ENCODE measurements at places on chromosomes 2 and 18. TPM values are rescaled to one million over a fixed set of nuclear protein-coding genes. Genes with fewer than 3 reads are reported as not detected.

DNA sequence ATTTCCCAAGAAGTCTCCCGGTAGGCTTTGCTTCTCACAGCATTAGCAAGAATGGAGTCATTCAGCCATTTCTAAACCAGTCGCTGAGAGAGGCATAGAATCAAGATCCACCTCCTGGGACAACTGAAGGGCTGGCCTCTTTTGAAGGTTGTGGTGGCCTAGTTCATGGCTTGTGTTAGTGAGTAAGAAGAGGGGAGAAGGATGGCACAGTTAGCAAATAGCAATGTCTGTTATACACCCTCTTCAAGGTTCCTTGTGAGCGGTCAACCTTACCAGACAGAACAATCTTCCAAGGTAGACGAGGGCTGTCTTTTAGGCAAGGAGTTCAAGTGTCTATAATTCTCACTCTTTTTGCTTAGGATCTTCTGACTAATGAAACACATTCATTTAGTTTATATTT, 35.4 kb upstream of the DNAH7 start:
- no peak for DNase-seq

Gene MYOM1
- total RNA-seq: 611 TPM

- DNase-seq: no peak
Observed at GRCh38 chr2:230874876-230875275, 10.1 kb downstream of the ITM2C start.

Gene UGT1A4
- not detected for total RNA-seq

DNA sequence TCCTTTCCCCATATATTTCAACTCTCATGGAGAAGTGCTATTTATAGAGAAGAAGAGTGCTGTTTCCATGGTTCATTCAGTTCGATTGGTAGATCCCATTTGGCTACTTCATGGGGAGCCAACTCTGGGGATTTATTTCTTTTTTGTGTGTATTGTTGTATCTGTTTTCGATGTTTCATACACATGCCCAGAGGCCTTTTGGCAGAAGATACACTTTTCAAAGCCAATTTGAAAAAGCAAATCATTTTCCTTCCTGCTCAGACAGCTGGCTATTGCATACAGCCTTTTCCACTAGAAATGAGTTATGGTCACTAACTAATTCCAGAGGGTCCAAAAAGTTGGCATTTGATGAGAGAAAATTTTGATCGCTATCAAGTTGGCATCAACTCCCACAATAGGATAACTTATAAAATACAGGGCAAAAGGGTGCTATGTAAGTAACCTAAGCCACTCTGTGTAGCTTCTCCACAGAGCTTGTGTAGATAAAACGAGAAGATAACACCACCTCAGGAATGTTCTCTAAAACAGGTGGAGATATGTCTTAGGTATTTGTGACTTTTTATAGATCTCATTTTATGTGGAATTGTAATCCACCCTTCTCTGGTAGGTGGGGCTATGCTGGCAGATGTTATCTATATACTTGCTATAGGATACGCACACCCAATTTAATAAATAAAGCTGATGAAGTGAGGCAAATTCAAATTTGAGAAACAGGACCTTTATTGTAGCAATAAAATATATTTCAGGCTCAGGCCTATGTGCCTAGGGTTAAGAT, 798.5 kb downstream of the SATB2 start:
- no peak for DNase-seq

GRCh38 chr2:165720511-165720910, 73.5 kb downstream of the GALNT3 start:
- DNase-seq: no peak

DNA sequence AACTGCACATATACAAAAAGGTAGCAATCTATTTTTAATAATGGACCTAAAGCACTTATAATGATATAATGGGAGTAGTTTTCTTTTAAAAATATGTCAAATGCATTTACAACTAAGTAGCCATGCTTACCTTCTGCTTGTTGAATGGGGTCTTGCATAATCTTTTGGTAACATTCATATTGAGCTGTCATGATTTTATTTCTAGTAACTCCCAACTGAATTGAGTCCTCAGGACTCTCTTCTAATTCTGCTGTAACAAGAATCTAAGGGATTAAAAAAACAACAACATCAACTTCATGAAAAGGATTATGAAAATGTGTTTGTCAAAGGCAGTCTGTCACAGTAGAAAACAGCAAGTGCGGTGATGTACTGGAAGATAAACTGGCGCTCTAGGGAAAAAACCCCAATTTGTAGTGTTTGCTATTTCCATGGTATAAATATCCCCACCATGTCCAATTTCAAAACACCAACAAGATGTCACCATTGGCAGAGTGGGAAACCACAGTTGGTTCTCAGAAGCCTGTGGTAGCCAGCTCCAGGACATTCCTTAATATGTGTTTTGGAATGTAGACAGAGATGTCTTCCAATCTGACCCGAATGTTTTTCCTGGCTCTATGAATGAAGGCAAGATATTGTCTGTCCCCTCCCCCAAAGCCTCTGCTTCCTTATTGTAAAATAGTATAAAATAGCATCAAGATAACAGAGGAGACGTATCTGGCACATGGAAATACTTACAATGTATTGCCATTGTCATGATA, 64.8 kb downstream of the CALCRL start:
- DNase-seq: no peak

GRCh38 chr2:211868996-211869533, 669.5 kb downstream of the ERBB4 start:
- no peak for DNase-seq

Gene MYO5B
- total RNA-seq: 0.89 TPM

Gene CD8B
- 0.30 TPM for total RNA-seq

- no peak for DNase-seq
Observed at GRCh38 chr18:56382541-56382940, 255.9 kb downstream of the TXNL1 start.

- no peak for DNase-seq
Observed at GRCh38 chr2:128464456-128464855, 145.8 kb upstream of the HS6ST1 start.

- DNase-seq: no peak
Observed at GRCh38 chr18:32769071-32769585, 3.7 kb downstream of the KLHL14 start.

DNA sequence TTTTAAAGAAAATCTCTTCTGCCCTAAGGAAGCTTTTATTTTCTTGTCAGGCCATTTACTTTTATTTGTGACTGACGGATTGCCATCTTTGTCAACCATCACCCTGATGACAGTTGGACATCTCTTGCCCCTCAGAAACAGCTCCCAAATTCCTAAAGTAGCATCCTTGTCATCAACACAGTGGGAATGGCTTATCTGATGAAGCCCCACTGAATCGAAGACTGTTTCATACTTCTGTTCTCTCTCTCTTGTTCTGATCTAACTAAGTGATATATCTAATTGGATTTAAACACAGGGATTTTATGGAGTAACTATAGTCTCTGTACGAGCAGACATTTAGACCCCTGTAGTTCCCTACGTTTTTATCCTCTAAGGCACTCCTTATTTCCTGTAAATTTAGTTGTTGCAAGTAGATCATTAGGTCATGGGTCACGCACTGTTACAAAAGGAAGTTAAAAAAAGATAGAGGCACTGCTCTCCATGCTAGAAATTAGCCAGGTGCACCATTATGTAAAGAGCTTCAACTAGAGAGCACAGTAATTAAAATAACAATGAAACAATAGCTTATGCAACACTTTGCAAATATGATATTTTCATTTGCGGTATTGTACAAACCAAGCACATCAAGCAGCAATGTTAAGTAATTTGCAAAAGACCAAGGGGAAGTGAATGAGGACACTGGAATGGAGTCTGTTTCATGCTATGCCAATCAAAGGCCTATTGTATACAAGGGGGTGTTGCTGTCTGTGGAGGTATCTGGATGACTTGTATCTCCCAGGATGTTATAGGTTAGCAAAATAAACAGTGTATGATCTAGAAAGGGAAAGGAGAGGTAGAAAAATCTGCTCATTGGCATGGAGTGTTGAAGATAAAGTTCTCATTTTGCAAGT, 284.7 kb downstream of the LRRTM1 start:
- DNase-seq: no peak

GRCh38 chr2:142220901-142221300, 90.1 kb upstream of the LRP1B start:
- no peak for DNase-seq

DNA sequence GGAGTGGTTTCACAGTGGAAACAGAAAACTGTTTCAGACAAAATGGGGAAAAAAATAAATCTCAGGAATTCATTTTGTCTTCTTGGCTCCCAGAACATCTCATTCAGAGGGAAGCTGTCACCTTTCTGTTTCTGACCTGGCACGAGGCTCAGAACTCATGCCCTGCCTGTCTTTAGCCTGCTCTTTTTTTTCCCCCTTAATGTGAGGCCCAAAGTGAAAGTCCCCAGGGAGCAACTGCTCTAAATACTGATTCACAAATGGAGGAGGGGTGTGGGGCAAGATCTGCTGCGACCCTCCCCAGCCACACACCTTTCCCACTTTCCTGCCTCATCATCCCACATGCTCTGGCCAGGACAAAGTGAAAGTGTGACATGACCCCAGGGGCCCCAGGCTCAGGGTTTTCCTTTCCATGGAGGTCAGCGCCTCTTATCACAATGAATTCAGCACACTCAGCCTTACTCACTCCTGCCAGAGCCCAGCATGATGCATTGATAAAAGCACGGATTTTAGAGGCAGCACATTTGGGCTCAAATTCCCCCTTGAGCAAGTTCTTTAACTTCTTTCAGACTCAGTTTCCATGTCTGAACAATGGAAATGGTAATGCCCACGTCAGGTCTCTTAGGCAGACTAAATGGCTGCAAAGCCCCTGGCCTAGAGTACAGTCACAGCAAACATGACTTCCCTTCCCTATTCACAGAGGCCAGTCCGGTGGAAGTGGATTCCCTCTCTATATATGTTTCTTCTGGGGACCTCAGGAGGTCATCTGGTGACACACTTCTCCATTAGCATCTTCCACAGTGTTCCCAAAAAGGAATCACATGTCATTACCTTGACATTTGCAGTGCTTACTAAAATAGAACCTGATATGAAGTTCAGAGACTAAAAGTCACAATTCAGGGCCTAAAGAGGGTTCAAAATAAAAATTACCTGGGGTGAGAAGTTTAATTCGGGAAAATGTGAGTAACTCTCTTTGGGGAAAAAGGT, 55.3 kb upstream of the TMEM163 start:
- no peak for DNase-seq

Gene RBMS1
- total RNA-seq: 58.2 TPM

DNA sequence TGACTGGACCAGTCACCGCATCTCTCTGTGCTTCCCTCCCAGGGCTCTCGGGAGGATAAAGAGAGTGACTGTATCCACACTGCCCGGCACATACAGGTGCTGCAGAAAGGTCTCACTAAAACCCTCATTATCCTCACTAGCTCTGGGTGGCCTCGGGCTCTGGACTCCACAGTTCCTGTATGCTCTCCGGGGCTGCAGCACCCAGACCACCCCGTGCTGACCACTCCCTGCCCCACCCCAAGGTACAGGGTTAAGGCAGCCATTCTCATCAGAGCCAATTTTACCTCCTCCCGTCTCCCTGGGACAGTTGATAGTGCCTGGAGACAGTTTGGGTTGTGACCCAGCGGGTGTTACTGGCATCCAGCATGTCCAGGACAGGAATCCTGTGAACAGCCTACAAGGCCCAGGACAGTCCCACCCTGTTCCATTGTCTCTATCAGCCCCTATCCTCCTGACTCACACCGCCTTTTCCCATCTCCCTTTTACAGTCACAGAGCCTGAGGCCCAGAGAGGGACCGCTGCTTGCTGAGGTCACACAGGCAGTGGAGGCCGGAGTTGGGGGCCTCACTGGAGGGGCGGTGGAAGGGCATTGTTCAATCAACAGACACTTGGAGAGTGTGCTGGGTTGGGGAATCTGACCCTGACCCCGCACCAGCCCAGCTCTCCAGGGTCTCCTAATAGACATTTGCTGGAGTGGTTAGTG, 1.7 kb downstream of the ZAP70 start:
- peak; percentile 65 for DNase-seq

- no peak for DNase-seq
Observed at GRCh38 chr2:205187731-205188130, 494.6 kb upstream of the NRP2 start.

Gene CCDC102B
- total RNA-seq: 3.9 TPM

DNA sequence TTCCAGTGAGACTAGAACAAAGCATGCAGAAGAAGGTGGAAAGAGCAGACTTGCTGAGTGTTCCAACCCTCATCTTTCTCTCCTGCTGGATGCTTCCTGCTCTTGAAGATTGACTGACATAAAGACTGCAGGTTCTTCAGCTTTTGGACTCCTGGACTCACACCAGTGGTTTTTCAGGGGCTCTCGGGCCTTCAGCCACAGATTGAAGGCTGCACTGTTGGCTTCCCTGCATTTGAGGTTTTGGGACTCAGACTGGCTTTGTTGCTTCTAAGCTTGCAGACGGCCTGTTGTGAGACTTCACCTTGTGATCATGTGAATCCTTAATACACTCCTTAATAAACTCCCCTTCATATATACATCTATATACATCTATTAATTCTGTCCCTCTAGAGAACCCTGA, 20.4 kb downstream of the VRK2 start:
- DNase-seq: no peak

GRCh38 chr2:222919841-222920526, 59.1 kb downstream of the ACSL3 start:
- no peak for DNase-seq

- no peak for DNase-seq
Observed at GRCh38 chr2:217736776-217737550, 265.8 kb downstream of the TNS1 start.

Gene TCF23
- total RNA-seq: 0.16 TPM

- DNase-seq: no peak
Observed at GRCh38 chr2:63581298-63581961, 6.8 kb downstream of the WDPCP start.

GRCh38 chr2:20422402-20423271, 24.2 kb upstream of the RHOB start:
- DNase-seq: peak; percentile 75

GRCh38 chr2:118609138-118609537, 238.3 kb downstream of the EN1 start:
- no peak for DNase-seq

- DNase-seq: no peak
Observed at GRCh38 chr2:168137510-168138180, 109.8 kb downstream of the STK39 start.

GRCh38 chr2:127577208-127577475, 41.7 kb downstream of the MYO7B start:
- no peak for DNase-seq

GRCh38 chr2:220143336-220143735, 515.9 kb downstream of the SLC4A3 start:
- no peak for DNase-seq

DNA sequence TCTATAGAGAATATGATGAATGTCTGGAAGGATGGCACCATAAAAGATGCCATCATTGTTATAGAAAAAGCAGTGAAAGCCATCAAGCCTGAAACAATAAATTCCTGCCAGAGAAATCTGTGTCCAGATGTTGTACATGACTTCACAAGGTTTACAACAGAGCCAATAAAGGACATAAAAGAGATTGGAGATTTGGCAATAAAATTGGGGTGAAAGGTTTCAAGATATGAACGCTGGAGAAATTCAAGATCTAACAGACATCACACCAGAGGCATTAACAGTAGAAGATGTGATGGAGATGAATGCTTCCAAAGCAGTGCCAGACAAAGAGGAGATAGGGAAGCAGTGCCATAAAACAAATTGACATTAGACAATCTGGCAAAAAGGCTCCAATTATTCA, 518.8 kb upstream of the ACVR2A start:
- no peak for DNase-seq

GRCh38 chr2:71596011-71596410, 142.7 kb downstream of the DYSF start:
- no peak for DNase-seq

- no peak for DNase-seq
Observed at GRCh38 chr18:59735269-59735860, 38.1 kb upstream of the CCBE1 start.

- DNase-seq: no peak
Observed at GRCh38 chr18:9612215-9612830, 2.0 kb downstream of the PPP4R1 start.

GRCh38 chr2:175372704-175373701, 191.5 kb upstream of the ATP5MC3 start:
- no peak for DNase-seq
